Osteocyte (in vitro differentiated cells): ENCODE measurements at places on chromosomes 13 and 19.

DNA sequence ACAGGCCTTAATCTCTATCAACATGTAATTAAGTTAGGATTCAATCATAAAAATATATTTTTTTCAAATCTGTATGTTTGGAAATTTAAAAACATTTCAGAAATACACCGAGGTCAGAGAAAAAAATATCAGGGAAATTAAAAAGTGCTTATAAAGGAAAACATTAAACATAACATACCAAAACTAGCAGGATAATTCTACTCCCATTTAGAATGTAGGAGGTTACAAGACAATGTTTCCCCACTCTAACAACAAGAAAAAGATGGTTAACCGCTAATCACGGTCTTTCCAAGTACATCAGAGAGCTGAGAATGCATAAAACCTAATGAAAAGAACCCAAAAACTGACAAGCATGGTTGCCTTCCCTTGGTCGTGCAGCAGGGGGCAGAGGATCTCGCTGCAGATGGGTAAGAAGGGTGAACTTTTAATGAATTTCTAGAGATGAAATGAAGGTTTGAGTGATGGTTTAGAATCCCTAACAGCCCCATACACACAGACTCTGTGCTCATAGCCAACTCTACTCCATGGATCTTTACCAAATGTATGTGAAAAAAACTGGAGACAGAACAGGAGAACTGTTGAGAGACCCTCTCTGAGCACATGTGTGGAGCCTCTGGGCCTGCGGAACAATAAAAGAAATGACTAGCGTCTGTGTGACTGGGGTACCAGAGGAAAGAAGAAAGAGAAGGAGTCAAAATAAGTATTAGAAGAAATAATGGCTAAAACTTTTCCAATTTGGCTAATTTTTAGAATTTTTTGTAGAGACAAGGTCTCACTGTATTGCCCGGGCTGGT lies 51.3 kb upstream of the LSM14A start:
- DNase-seq = no peak

GRCh38 chr19:34991542-34992333 lies 8.4 kb upstream of the GRAMD1A start:
- no peak for DNase-seq

- no peak for DNase-seq
Observed at GRCh38 chr13:49516467-49516866, 20.7 kb downstream of the PHF11 start.

- no peak for DNase-seq
Observed at GRCh38 chr13:92901739-92902138, 324.9 kb upstream of the GPC6 start.
